ENCODE measurements at places on chromosomes 12 and 14.

GRCh38 chr12:25152055-25152454, 42.9 kb downstream of the DNAI7 start:
- no peak for DNase-seq

DNA sequence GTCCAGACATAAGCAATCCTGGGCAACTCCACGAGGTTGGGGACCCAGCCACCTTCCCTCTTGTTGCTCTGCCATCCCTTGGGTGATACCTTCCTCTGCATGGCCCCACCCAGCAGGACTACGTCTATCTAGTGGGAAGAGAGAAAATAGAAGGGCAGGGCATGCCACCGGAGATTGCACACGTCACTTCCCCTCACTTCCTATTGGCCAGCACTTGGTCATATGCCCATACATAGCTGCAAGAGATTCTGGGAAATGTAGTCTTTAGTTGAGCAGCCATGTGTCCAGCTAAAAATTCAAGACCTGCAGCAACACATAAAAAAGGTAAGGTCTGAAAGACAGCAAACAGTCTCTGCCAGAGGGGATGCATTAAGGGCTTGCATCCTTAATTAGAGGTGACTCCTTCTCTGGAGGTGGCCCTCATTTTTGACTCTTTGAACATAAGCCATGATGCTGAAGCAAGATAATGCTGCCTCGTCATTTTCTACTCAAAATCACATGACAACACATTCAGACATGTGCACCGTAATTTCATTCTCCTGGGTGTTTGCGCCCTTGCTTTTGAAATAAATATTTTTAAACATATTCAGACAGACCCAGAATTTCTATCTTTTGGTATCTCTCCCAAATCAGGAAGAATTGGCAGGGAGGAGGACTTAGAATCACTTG, 91.8 kb upstream of the PWP1 start:
- DNase-seq = no peak

DNA sequence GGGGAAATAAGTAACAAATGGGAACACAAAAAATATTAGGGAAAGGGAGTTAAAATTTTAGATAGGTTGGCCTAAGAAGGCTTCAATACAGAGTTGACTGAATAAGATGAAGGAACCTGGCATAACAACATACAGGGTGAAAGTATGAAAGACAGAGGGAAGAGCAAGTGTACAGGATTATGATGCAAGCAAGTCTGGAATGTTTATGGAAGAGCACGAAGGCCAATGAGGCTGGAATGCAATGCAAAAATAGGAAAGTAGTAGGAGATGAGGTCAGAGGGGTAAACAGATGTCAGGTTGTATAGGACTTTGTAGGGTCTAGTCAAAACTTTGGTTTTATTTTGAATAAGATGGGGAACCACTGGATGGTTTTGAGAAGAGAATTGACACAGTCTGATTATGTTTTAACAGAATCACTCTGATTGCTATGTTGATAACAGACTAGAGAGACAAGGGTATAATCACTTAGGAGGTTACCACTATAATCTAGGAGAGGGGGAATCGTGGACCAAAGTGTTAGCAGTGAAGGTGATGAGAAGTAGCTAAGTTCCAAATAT, 96.8 kb downstream of the OSBPL8 start:
- no peak for DNase-seq

- DNase-seq = no peak
These were observed 7.6 kb downstream of the SLC7A8 start for GRCh38 chr14:23175823-23176222.

DNA sequence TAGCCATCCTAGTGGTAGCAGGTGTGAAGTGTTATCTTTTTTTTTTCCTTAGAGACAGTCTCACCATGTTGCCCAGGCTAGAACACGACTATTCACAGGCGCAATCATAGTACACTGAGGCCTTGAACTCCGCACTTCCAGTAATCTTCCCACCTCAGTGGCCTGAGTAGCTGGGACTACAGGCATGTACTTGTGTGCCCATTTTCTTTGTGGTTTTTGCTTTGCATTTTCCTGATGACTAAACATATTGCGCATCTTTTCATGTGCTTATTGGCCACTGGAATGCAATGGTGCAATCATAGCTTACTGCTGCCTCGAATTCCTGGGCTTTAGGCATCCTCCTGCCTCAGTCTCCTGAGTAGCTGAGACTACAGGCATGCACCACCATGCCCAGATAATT, 33.3 kb upstream of the GCH1 start:
- no peak for DNase-seq

GRCh38 chr14:85214471-85214870, 315.5 kb upstream of the FLRT2 start:
- DNase-seq = no peak

GRCh38 chr14:66425402-66425801, 60.8 kb upstream of the CCDC196 start:
- no peak for DNase-seq

- peak; percentile 21 for DNase-seq
These were observed 46.7 kb downstream of the RIN3 start for GRCh38 chr14:92560106-92560865.

GRCh38 chr12:117063162-117063911, 35.9 kb downstream of the TESC start:
- DNase-seq = peak; percentile 37

- DNase-seq = no peak
These were observed 939 bp downstream of the NPC2 start for GRCh38 chr14:74491956-74492775.

- DNase-seq = no peak
These were observed 17.2 kb upstream of the CISTR start for GRCh38 chr12:53768976-53769375.

GRCh38 chr14:29858299-29858698, 69.3 kb downstream of the PRKD1 start:
- no peak for DNase-seq

- no peak for DNase-seq
These were observed 107.2 kb upstream of the ESRRB start for GRCh38 chr14:76268700-76269099.

DNA sequence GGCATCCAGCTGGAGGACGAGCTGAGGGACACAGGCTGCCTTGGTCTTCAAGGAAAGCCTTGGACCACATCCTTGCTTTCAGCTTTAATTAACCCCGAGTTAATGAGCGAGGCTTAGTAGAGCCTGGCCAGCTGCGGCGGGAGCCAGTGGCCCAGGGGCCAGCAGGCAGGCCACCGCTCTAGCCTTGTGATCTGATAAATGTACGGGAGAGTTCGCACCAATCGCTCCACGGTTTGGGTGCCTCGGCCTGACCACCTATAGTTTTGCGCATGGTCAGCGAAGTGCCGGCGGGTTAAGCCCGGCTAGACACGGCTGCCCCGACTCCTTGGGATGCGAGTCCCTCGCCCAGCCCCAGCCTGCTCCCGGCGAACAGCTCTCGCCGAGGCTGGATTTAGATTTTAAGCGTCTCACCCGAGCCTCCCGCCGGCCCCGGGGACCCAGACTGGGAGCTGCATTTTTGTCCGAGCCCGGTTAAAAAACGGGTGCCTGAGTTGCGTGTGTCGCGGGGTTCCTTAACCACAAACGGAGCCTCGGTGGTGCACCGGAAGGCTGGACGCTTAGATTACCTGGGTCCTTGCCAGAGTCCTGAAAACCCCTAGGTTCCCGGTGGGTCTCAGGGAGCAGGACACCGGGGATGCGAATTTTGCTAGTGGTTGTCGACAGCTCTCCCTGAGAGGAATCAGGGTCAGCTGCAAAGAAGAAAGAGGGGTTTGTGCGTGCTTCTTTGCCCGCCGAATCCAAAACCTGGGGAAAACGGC, 2.9 kb upstream of the HOXC12 start:
- no peak for DNase-seq

GRCh38 chr12:95316798-95317197, 99.2 kb downstream of the VEZT start:
- DNase-seq = no peak

DNA sequence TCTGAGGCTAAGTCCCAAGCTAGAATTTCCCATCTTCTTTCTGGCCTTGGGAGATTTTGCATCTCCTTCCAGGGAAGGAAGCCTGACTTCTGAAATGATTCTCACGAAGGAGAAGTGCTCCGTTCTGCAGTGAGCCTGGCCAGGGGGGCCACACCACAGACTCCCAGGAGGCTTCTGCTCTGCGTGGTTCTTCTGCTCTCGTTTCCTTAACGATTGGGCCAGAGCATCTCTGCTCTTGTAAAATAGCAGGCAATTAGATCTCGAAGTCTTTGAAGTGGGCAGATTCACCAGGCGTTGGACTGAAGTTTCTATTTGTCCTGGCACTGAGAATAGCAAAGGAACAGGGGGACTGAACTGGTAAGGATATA, 6.7 kb upstream of the BATF start:
- DNase-seq = no peak

- no peak for DNase-seq
These were observed 353.0 kb downstream of the RAD51B start for GRCh38 chr14:68172627-68173026.

GRCh38 chr14:49865431-49865859, 12.9 kb upstream of the NEMF start:
- DNase-seq = peak; percentile 63

Measured in central memory CD4-positive, alpha-beta T cell (primary cell).